Regular cardiac myocyte (primary cell): ENCODE measurements at places on chromosomes 11 and 22. TPM values are rescaled to one million over a fixed set of nuclear protein-coding genes. Genes with fewer than 3 reads are reported as not detected.

Gene CNTN5
- total RNA-seq = 0.56 and 1.5 TPM in 2 replicates

Gene PRRG4
- total RNA-seq = under 0.01 TPM in 2 replicates

Gene DDI1
- total RNA-seq = not detected in 2 replicates

Gene SLC22A8
- not detected in 2 replicates for total RNA-seq

Gene OR4A47
- total RNA-seq = not detected in 2 replicates

Gene KCNJ11
- under 0.01 TPM in 1 of 2 replicates, not detected in the other for total RNA-seq

Gene NFAM1
- not detected in 2 replicates for total RNA-seq

Gene GRIA4
- not detected in 2 replicates for total RNA-seq

Gene SYT8
- total RNA-seq = not detected in 2 replicates

Gene ASPHD2
- total RNA-seq = 1.5 and 2.5 TPM in 2 replicates

Gene STK33
- 0.58 and 1.1 TPM in 2 replicates for total RNA-seq

Gene PGA5
- total RNA-seq = not detected in 2 replicates

Gene FAM181B
- total RNA-seq = under 0.01 TPM in 1 of 2 replicates, not detected in the other

Gene AKIP1
- 43.3 and 51.6 TPM in 2 replicates for total RNA-seq

Gene RIC8A
- total RNA-seq = 148 and 153 TPM in 2 replicates

Gene OR51G2
- total RNA-seq = not detected in 2 replicates

Gene PDE2A
- 1.3 and 3.4 TPM in 2 replicates for total RNA-seq

Gene BIRC3
- 1.3 and 8.2 TPM in 2 replicates for total RNA-seq

Gene BATF2
- total RNA-seq = 0.28 and 0.77 TPM in 2 replicates

Gene SPTBN2
- total RNA-seq = 3.3 and 13.8 TPM in 2 replicates

Gene KDM2A
- 38.9 and 40.3 TPM in 2 replicates for total RNA-seq

Gene PMM1
- 17.2 and 56.6 TPM in 2 replicates for total RNA-seq

Gene SCGB1C1
- total RNA-seq = not detected in 2 replicates

Gene KCNQ1
- total RNA-seq = not detected in 2 replicates

Gene F2
- 0.19 and 0.28 TPM in 2 replicates for total RNA-seq

Gene PLAAT5
- not detected in 2 replicates for total RNA-seq

Gene C11orf16
- total RNA-seq = not detected in 2 replicates

Gene FAM89B
- total RNA-seq = 12.7 and 35.5 TPM in 2 replicates

Gene CHORDC1
- total RNA-seq = 36.1 and 123 TPM in 2 replicates

Gene SCGB1A1
- total RNA-seq = not detected in 2 replicates

Gene TNNT3
- 0.56 TPM in 1 of 2 replicates, not detected in the other for total RNA-seq

Gene KRTAP5-11
- total RNA-seq = not detected in 2 replicates

Gene KRTAP5-1
- not detected in 2 replicates for total RNA-seq
